ENCODE measurements at places on chromosomes 13 and 19.

- no peak for DNase-seq
These were observed 65.4 kb upstream of the WDFY2 start for GRCh38 chr13:51518827-51519226.

- no peak for DNase-seq
These were observed 505.1 kb downstream of the FOXO1 start for GRCh38 chr13:40161351-40161810.

GRCh38 chr19:40614622-40615411, 13.6 kb downstream of the LTBP4 start:
- DNase-seq, result peak; percentile 98

- no peak for DNase-seq
These were observed 2.1 kb upstream of the CDX2 start for GRCh38 chr13:27971236-27971645.

DNA sequence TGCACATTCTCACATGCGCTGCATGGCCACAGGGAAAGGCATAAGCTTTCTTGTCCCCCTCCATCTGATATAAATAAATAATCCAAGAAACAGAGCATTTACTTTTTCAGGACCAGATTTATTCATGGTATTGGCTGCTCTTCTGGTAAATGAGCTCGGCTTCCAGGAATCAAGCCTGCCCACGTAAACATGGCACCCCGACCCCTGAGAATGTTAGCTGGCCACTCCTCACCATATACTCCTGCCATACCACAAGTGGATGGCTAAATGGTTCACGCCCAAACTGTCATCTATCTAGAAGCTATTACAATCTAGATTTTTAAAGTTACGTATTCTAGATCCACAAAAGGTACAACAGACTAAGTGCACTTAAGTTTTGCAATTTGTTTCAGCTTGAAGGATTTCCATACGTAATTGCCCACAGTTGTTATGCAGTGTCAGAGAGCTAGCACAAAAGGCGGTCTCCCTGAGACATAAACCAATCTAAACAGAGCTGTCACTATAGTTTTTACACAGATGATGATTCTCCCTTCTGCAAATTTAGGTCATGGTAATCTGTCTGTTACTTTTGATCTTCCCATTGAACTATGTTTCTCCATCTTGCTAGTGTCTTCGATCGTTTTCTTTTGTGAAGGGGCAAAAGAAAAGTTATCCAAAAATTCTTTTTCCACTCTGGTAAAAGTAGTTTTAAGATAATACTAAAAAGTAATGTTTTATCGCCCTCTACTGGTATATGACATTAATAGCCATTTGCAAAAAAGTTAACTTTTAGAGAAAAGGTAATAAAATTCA, 16.2 kb upstream of the FOXO1 start:
- DNase-seq, result no peak

All from stimulated activated CD4-positive, alpha-beta T cell treated with anti-CD3 and anti-CD28 coated beads, Interleukin-2, amount 100 ng/mL, for 4 hours (primary cell).